Activated naive CD4-positive, alpha-beta T cell treated with Interleukin-2 at 50 U/mL for 16 hours (primary cell): ENCODE measurements at places on chromosomes 12 and 14.

- no peak for DNase-seq
Observed at GRCh38 chr12:1837541-1838204, 17.3 kb downstream of the LRTM2 start.

DNA sequence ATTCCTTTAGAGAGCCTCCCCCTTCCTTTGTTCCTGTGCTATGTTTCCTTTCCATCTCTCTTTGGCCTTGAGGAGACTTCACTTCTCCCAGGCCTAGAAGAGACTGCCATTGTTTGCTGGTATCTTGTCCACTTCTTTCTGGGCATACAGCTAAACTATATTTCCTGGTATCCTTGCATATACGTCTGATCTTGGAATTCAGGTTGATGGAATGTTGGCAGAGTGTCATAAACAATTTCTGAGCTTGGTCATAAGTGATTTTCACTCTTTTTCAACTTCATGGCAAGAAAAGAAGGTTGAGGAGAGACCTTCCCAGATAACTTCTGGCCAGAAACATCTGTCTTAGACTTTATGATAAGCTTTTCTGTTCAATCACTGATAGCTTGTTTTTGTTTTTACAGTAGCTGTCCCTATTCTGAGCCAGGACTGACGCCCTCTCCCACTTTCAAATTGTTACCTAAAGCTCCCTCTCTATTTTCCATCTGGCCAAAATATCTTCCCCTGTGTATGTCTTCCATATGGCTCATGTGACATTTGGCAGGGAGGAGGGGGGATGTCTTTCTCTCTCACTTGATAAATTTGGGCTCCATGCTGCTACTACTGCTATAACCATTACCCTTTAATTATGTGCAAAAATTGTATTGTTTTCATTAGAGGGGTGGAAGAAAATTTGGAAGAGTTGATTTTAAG, 457.0 kb downstream of the ADAMTS20 start:
- no peak for DNase-seq

GRCh38 chr12:12079291-12079690, 8.6 kb downstream of the BCL2L14 start:
- no peak for DNase-seq

DNA sequence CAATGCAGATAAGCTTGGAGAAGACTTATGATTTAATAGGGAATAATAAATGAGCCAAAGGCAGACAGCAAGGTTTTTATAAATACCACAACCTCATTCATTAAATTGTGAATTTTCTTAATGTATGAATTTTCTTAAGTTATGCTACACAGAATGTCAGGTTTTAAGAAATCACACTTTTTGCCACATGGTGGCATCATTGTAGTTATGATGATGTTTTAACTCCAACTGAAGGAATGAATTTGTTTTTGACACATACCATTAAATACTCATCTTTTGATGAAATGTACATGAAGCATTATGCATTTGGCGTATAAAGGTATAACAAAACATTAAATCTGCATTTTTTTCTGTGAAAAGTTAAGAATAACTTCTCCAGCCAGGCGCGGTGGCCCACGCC, 524.1 kb upstream of the FBXO33 start:
- no peak for DNase-seq

DNA sequence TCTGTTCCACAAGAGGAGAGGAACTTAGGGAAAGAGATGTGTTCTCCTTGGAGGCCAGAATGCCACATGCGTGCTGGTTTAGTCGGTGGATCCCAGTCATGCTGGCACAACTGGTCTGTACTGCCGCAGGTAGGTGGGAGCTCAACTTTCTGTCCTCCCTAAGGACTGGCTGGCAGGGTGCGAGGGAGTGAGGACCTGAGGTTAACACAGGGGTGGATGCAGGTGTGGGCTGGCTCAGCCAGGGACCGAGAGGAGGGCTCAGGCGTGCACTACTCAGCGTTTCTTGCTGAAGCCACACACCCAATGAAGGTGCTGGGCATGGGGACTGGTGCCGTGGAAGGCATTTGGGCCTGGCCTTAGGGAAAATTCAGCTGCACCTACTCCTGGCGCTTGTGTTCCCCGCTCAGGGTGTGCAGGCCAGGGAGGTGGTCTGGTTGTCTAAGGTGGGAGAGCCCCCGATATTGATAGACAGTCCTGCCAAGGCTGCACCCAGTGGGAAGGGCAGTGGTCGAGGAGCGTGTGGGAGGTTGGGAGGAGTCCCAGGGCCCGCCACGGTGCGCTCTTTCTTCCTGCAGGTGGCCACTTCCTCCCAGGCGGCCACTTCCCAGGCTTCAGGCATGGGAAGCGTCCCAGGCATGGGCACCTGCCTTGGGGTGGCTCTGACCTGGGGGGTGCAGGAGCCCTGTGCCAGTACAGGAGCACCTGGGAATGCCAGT, 138.4 kb downstream of the ADGRD1 start:
- no peak for DNase-seq

- DNase-seq = no peak
Observed at GRCh38 chr12:54021432-54022013, 6.7 kb upstream of the HOXC6 start.

DNA sequence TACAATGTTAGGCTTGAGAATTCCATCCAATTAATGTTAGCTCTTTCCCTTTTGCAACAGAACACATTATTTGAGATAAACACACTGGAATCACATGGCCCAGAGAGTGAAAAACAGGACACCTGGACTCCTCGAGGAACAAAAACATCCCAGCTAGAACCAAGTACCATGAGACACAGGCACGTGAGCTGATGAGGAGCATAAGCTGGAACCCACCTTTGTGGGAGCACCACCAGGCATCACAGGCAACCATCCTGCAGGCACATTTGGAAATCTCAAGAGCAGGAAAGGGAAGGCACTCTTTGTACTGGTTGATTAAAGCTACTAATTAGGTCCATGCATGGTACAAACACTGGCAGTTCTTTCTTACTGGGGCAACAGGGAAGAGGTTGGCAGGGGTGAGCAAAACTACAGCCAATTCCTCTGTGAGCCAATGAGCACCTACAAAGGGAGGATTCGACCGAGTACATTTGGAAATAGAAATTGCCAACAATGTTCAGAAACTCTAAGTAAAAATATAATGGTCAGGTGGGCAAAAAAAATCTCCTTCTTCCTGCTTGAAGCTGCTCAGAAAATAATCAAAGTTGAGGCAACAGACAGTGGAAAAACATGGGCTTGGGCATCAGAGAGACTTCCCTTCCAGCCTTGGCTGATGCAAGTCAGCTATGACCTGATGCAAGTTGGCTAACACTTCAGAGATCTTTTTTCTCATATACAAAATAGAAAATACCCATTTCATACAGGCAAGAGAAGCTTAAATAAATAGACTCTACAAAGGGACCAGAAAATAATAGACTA, 216.7 kb downstream of the NUAK1 start:
- DNase-seq = no peak

DNA sequence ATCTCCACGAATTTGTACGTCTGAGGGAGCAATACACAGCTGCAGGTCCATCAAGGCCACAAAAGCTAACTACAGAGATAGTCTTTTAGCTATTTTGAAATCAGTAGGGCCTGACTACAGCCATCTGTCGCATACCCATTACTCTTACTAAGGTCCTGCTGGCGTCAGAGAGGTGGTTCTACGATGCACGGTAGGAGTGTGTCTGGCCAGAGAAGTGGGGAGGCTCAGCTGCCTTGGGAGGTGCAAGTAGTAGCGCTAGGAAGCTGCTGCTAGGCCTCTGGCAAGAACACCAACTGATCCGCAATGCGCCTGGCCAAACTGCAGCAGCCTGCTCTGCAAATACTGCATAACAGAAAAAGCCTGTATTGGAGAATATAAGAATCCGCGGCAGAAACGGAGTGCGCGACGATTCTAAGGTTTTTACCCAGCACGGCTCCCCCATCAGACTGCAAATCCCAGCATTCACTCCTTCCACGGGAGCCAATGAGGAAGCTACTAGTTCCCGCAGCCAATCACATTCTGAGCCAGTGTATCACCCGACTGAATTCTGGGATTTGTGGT, 743 bp upstream of the CAND1 start:
- DNase-seq = peak; percentile 84
